ENCODE measurements at places on chromosomes 7 and 10.
A peak's percentile ranks its signal among the peaks of the same experiment; 100 is the strongest.

GRCh38 chr7:104123786-104124185 lies 84.0 kb downstream of the ORC5 start:
- DNase-seq = no peak
- no peak overlapping the region for H3K27ac ChIP-seq
- no peaks in the 10 kb centered on the region for H3K27me3 ChIP-seq
- H3K4me3 ChIP-seq = no peak overlapping the region
- H3K36me3 ChIP-seq = no peaks in the 10 kb centered on the region

GRCh38 chr10:13299437-13300287 lies at the start of gene PHYH:
Gene PHYH, minus strand, starts transcription at chr10:13300064. Its CDS starts 22 bp downstream, at chr10:13300042.
- DNase-seq = peak; percentile 89
- H3K27ac ChIP-seq = peak within 1 kb of the TSS; percentile 95
- no peaks in the 10 kb centered on the region for H3K27me3 ChIP-seq
- peaks cover 3% of the 10 kb centered on the region for H3K4me1 ChIP-seq
- H3K4me3 ChIP-seq = peak within 1 kb of the TSS; percentile 57

- H3K4me3 ChIP-seq = no peak overlapping the region
- H3K27me3 ChIP-seq = no peaks in the 10 kb centered on the region
- H3K27ac ChIP-seq = no peak overlapping the region
- DNase-seq = no peak
- H3K36me3 ChIP-seq = no peaks in the 10 kb centered on the region
Observed at GRCh38 chr7:94174956-94175355, 170.8 kb upstream of the BET1 start.

DNA sequence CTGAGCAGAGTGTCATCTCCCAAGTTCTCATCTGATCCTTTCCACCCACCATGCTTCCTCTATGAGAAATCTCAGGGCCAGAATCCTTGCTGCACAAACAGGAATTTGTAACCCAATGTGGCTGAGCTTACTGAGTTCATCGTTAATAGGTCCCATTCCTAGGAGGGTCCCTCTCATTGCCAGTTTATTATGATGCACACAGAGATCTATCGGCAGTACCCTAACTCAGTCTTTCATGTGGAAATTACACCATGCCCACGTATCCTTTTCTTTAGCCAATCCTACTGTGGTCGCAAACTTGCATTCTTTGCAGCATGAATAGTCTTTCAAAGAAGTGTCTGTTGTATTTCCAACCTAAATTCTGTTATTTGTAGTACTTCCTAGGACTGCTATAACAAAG lies 12.1 kb downstream of the TMEM236 start:
- H3K27ac ChIP-seq = no peak overlapping the region
- no peaks in the 10 kb centered on the region for H3K4me1 ChIP-seq
- no peak overlapping the region for H3K4me3 ChIP-seq
- H3K27me3 ChIP-seq = no peaks in the 10 kb centered on the region

- H3K27ac ChIP-seq = no peak overlapping the region
- H3K4me3 ChIP-seq = no peak overlapping the region
- no peaks in the 10 kb centered on the region for H3K36me3 ChIP-seq
- no peak for DNase-seq
- H3K27me3 ChIP-seq = no peaks in the 10 kb centered on the region
Observed at GRCh38 chr10:124652200-124652599, 92.0 kb downstream of the FAM53B start.

DNA sequence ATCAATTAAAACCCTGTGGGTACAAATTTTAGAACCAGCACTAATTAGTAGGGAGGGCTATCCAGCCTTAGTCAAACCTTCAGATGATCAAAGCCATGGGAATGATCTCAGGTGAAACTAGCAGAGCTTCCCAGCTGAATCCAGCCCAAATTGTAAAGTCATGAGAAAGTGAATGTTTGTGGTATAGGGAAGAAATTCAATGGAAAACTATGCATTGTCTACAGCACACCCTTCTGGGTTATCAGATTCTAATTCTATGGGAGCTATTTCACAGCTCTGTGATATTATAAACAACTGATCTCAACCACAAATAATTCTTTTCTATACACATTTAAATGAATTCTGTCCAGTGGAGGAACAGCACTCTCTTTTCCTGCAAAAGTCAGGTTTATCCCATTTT lies 24.6 kb upstream of the BMPER start:
- no peak overlapping the region for H3K27ac ChIP-seq
- no peaks in the 10 kb centered on the region for H3K27me3 ChIP-seq
- no peaks in the 10 kb centered on the region for H3K36me3 ChIP-seq
- no peak overlapping the region for H3K4me3 ChIP-seq

DNA sequence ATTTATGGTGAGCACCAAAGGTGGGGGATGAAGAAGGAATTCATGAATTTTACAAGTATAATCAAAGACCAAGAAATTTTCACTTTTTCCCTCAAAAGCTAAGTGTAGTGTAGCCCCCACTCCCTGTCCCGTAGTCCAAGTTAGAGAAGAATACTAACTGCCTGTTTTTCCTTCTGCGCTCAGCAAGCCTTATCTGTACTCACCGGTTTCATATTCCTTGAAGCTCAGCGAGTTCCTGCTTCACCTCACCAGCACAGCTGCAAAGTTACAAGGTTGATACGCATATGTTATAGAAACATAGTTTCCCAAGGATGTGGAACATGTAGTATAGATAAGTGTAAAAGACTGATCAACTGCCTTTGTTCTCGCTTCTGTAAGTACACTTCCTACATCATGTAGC lies 16.0 kb upstream of the ZNF33B start:
- H3K36me3 ChIP-seq = no peaks in the 10 kb centered on the region
- DNase-seq = no peak
- H3K27me3 ChIP-seq = no peaks in the 10 kb centered on the region
- no peak overlapping the region for H3K27ac ChIP-seq

GRCh38 chr7:45162943-45163691 lies 5.5 kb downstream of the RAMP3 start:
- H3K27me3 ChIP-seq = no peaks in the 10 kb centered on the region
- no peak overlapping the region for H3K27ac ChIP-seq
- H3K4me1 ChIP-seq = no peaks in the 10 kb centered on the region

DNA sequence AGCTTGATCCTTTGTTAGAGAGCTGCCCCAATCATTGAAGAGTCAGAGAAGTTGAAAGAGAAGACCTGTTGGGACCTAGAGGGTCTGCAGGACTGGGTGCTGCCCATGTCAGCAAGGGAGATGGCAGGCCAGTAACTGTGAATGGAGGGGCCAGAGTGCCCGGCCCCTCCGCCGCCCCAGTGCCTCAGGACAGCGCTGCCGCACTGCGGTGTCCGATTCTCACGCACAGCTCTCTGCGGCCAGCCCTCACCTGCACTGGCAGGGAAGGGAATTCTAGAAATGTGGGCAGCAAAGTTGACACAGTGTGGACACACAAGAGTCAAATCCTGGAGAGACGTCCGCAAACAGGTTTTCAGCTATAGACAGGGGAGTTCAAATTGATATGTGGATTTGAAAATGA lies 373.5 kb downstream of the TCERG1L start:
- H3K4me1 ChIP-seq = peaks cover 11% of the 10 kb centered on the region
- H3K36me3 ChIP-seq = no peaks in the 10 kb centered on the region

- DNase-seq = no peak
- H3K36me3 ChIP-seq = no peaks in the 10 kb centered on the region
- H3K27me3 ChIP-seq = no peaks in the 10 kb centered on the region
- no peak overlapping the region for H3K4me3 ChIP-seq
Observed at GRCh38 chr10:123821136-123821535, 70.5 kb downstream of the CPXM2 start.

DNA sequence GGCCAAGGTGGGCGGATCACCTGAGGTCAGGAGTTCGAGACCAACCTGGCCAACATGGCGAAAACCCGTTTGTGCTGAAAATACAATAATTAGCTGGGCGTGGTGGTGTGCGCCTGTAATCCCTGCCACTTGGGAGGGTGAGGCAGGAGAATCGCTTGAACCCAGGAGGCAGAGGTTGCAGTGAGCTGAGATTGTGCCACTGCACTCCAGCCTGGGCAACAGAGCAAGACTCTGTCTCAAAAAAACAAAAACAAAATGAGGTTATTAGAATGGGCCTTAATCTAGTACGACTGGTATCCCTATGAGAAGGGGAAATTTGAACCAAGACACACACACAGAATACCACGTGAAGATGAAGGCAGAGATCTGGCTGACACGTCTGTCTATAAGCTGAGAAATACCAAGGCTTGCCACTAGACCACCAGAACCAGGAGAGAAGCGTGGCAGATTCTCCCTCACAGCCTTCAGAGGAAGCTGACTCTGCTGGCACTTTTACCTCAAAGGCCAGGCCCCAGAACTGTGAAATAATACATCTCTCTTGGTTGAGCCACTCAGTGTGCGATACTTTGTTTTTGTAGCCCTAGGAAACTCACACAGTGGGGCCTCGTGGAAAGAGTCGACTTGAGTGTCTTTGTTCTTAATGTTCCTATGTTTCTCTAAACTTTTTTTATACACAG lies 59.6 kb downstream of the TMEM209 start:
- no peaks in the 10 kb centered on the region for H3K36me3 ChIP-seq
- no peaks in the 10 kb centered on the region for H3K27me3 ChIP-seq
- no peak overlapping the region for H3K4me3 ChIP-seq

GRCh38 chr10:13440185-13441061 lies 88.4 kb downstream of the BEND7 start:
- no peak overlapping the region for H3K27ac ChIP-seq
- no peak overlapping the region for H3K4me3 ChIP-seq
- H3K4me1 ChIP-seq = peaks cover 2% of the 10 kb centered on the region

DNA sequence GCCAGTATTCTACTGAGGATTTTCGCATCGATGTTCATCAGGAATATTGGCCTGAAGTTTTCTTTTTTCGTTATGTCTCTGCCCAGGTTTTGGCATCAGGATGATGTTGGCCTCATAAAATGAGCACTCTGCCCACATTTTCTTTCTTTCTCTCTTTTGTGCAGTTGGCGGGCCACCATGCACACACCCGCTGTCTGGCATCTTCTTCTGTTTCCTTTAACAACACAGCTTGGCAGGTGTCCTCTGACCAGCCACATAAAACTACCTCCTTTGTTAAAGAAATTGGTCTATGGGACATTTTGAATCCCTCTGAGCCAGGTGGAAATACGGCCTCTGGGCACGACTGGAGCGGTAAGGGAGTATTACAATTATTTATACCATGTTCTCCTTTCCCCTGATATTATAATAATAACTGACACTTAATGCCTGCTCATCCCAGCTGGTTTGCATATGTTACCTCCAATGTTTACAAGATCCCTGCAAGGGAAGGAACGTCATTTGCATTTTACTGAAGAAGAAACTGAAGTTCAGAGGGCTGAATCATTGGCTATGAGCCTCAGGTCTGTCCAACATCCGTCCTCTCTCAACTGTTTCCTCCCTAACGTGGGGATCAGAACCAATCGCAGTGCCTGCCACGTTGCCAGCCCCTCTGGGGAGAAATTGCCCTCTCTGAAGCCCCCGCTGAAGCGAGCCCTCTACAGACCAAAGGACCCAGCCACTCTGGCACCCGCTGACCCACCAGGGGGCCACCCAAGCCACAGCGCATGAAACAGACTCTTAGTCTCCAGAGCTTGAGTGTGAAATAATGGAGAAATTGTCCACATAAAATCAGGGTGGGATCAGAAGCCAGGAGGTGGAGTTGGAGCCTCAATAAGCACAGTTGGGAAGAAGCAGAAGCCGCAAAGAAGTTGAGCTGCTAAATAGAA lies 125.0 kb upstream of the FOXK1 start:
- DNase-seq = no peak
- no peak overlapping the region for H3K4me3 ChIP-seq
- H3K27me3 ChIP-seq = no peaks in the 10 kb centered on the region
- H3K4me1 ChIP-seq = no peaks in the 10 kb centered on the region
- no peaks in the 10 kb centered on the region for H3K36me3 ChIP-seq

- H3K36me3 ChIP-seq = no peaks in the 10 kb centered on the region
- H3K4me1 ChIP-seq = no peaks in the 10 kb centered on the region
- H3K27me3 ChIP-seq = no peaks in the 10 kb centered on the region
Observed at GRCh38 chr10:1230138-1230537, 174.0 kb downstream of the WDR37 start.

DNA sequence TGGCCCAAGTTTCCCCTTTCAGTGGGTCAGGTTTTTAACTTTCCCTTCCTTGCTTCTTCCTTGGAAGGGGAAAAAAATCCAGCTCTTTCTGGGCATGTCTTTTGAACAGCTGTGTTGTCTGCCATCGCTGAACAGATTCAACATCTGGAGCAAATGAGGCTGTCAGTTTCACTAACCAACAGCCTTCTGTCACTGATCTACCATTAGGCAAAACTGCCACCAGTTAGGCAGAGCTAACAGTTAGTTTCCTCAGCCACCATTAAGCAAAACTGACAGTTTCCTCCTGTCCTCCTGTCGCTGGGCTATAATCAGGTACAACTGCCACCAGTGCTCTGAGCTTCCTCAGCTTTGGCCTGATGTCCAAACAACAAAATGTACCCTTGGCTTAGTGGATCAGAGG lies 81.9 kb downstream of the NPTX2 start:
- DNase-seq = no peak
- no peaks in the 10 kb centered on the region for H3K4me1 ChIP-seq
- no peaks in the 10 kb centered on the region for H3K27me3 ChIP-seq
- H3K4me3 ChIP-seq = no peak overlapping the region
- no peak overlapping the region for H3K27ac ChIP-seq

GRCh38 chr7:17558135-17558534 lies 259.7 kb downstream of the AHR start:
- no peaks in the 10 kb centered on the region for H3K27me3 ChIP-seq
- peaks cover 10% of the 10 kb centered on the region for H3K4me1 ChIP-seq
- no peak for DNase-seq
